Left ventricle myocardium superior (tissue), 1 donor: ENCODE measurements at places on chromosomes 13 and 19. TPM values are rescaled to one million over a fixed set of nuclear protein-coding genes. Genes with fewer than 3 reads are reported as not detected.

Gene KCNN4
- total RNA-seq = 0.50 TPM

Gene FUT6
- not detected for total RNA-seq

Gene SSC5D
- total RNA-seq = 2.7 TPM

Gene SGCG
- 80.2 TPM for total RNA-seq

Gene KIR2DL3
- total RNA-seq = not detected
